ENCODE measurements at places on chromosomes 7 and 10.
A peak's percentile ranks its signal among the peaks of the same experiment; 100 is the strongest.

GRCh38 chr7:143147070-143147469, 15.2 kb downstream of the PIP start:
- DNase-seq = no peak

DNA sequence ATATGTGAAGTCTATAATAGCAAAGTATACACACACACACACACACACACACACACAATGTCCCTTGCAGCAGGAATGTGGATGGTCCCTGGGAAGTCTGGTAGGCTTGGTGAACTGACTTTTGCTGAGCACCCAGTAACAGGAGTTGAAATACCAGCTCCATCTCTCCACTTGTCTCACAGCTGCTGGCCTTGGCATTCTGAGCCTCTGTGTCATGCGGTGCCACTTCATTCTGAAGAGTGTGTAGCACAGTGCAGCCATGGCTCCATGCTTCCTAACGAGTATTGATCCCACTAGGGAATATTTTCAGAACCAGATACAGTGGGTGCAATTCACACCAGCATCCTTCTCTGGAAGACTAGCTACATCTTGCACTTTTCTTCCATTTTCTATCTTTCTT, 192.4 kb downstream of the ADARB2 start:
- DNase-seq = no peak

DNA sequence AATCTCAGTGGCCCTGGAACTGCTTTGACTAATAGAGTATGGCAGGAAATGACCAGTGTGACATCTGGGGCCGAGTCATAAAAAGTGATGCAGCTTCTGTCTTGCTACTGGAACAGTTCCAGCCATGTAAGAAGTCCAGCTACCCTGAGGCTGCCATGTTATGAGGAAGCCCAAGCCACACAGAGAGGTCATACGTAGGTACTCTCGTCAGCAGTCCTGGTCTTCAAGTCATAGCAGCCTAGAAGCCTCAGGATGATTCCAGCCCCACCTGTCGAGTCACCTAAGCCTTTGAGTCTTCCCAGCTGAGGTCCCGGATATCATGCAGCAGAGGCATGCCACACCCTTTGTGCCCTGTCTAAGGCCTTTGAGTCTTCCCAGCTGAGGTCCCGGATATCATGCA, 92.1 kb downstream of the PPP1R3C start:
- no peak for DNase-seq

DNA sequence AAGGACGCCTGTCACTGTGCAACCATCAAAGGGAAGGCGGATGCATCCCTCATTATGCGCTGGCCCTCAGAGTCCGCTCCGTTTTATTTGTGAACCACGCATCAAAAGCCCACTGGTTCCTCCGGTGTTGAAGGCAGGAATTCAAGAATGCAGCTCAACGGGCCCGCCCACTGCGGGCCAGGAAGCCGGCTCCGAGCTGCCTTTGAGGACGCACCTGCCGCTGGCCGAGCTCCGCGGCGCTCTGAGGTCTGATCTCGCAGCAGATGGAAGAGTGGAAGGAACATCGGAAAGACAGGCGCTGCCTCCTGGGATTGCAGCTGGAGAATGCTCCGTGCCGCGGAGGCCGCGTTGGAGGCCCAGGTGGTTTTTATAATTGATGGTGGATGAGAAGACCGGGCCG, 56.9 kb upstream of the ADGRA1 start:
- DNase-seq = no peak

GRCh38 chr7:84746353-84746752, 440.5 kb downstream of the SEMA3D start:
- DNase-seq = no peak

- DNase-seq = no peak
Measured at GRCh38 chr7:155269766-155270585, 27.7 kb upstream of the INSIG1 start.

DNA sequence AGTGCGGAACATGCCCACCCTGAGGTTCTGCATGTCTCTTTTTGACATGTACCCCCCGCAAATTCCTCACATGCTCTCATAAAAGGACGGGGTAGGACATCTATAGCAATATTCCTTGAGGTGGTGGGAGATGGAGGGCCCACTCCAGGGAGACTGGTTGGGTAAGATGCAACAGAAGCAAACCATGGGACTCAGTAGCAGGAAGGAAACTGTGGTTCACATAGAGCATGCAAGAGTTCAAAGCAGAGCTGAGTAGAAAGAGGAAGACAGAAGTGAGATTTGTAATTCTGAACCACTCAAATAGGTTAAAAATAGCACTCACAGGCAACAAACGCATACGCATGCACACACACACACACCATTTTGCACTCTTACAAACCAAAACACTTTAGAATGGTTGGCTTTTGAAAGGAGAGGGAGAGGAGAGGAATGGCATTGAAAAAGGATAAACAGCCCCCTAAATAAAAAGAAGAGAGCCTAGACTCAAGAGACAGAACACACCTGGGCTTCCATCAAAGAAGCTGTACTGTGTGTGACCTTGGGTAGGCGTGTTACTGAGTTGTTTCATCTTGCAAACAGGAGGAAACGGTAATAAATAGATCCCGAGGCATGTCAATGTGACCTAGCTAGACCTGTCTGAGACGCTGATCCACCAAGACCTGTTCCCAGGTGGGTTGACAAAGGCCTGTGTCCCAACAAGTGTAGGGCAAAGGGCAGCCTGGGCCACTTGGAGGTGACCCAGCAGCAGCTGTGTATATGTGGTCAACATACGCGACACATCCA, 77.6 kb upstream of the LRRC4 start:
- DNase-seq = no peak

DNA sequence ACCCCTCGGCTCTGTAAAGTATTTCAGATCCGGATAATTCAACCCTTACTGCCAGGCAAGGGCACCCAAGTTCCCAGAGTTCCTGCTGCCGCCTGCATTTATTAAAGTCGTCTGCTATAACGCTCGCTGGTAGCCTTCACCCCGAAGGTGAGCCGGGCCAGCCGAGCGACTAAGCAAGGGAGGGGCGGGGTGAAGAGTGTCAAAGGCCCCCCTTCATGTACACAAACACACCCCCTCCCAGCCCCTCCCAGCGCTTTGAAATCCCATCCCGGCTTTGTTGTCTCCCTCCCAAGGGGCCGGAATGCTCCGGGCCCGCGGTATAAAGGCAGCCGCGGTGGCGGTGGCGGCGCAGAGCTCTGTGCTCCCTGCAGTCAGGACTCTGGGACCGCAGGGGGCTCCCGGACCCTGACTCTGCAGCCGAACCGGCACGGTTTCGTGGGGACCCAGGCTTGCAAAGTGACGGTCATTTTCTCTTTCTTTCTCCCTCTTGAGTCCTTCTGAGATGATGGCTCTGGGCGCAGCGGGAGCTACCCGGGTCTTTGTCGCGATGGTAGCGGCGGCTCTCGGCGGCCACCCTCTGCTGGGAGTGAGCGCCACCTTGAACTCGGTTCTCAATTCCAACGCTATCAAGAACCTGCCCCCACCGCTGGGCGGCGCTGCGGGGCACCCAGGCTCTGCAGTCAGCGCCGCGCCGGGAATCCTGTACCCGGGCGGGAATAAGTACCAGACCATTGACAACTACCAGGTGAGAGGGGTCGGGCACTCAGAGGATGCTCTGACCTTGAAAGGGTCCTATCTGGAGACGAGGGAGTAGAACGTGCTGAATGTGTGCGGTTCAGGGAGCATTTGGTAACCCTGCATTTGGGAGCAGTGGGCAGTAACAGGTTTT, at the start of gene DKK1:
TSS of gene DKK1 (plus strand) at position 349 of the 889 bp plus-strand sequence. CDS start at position 503, 154 bp downstream.
- peak; percentile 80 for DNase-seq

DNA sequence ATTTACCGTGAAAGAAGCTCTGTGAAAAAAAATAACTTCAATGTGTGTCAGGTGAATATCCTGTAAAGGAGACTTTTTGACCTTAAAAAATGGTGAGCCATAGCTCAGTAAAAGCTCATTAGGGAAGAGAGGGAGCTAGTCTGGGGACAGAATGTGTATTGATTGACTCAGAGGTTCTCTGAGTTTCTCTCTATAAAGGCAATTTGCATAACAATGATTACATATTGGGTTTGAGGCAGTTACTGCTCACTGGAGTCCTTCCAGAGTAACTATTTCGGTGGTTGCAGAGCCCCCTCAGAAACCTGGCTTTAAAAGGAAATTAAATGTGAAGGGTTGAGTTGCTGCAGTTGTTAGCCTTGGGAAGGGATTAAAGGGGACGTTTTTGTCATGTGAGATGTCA, 181.6 kb downstream of the GALNT17 start:
- no peak for DNase-seq

DNA sequence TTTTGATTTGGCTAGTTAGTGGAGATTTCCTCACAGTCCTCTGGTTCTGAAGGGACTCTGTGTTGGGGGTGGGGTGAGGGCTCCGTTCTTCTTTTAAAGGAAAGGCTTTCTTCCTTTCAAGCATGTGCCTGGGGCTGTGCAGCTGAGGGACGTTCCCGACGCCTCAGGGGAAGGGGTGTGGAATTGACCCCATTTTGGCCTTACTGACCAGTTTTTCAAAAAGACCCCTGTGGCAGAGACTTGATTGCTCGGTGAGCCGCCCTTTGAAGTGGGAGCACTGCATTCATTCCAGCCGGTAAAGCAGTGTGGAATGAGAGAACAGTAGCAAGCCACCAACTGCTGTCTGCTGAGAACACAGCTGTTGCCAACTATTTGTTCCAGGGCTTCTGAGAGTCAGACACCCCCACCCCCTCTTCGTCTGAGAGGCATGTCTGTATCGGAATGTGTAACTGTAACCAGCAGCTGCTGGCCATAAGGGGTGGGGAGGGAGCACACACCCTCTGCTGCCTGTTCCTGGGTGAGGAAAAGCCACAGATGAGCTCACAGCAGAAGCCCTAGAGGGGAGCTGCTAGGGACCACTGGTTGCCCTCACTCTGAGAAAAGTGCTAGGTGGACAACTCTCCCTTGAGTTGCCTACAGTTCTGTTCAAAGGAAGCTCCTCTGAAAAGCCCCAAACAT, 33.2 kb downstream of the WBP1L start:
- peak; percentile 29 for DNase-seq

GRCh38 chr7:107277331-107277730, 108.5 kb downstream of the HBP1 start:
- DNase-seq = no peak

DNA sequence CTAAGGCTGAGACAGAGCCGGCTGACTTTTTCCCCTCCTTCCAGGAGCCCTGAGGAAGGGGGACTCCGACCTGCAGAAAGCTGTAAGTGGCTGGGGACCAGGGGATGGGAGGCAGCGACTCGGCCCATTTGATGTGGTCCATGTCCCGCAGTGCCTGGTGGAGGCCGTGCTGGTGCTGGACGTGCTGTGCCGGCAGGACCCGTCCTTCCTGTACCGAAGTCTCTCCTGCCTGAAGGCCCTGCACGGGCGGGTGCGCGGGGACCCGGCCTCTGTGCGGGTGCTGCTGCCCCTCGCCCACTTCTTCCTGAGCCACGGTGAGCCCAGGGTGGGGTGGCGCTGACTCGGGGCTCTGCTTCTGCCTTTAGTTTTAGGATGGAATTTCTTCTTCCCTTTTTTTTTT, 9.9 kb downstream of the AP5Z1 start:
- DNase-seq = no peak

DNA sequence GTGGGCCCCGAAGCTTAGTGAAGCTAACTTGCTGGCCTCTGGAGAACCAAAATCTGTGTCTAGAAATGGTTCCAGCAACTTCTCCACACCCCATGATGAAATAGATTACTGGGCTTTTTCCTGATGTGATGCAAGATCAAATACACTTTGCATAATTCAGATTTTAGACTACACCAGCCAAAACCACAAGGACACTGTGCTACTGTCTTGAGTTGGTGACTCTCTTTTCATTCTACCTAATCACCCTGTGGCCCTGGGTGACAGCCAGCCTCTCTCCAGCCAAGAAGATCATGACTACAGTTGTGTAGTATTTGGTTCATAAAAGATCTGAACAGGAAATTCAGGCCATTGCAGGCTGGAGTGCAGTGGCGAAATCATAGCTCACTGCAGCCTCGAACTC, 22.2 kb downstream of the AZGP1 start:
- DNase-seq = no peak

DNA sequence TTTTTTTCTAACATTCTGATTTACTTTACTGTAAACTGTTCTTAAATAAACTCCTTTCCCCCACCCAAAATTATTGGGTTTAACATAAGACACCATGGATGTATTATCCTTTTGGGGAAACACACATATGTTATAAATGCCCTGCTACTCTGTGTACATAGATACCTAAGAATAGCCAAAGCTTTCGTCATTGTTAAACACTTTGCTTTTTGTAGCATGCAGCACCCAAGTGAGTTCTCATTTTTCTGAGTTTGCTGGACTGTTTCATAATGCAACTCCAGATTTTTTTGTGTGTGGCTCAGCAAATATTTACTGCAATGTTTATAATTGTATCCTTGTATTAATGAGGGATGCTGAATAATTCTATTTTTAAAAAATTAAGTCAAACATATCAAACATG, 86.9 kb downstream of the VTI1A start:
- DNase-seq = no peak

- DNase-seq = no peak
Measured at GRCh38 chr7:41536873-41537665, 165.8 kb downstream of the INHBA start.

GRCh38 chr7:154927624-154928125, 75.2 kb downstream of the PAXIP1 start:
- peak; percentile 59 for DNase-seq

DNA sequence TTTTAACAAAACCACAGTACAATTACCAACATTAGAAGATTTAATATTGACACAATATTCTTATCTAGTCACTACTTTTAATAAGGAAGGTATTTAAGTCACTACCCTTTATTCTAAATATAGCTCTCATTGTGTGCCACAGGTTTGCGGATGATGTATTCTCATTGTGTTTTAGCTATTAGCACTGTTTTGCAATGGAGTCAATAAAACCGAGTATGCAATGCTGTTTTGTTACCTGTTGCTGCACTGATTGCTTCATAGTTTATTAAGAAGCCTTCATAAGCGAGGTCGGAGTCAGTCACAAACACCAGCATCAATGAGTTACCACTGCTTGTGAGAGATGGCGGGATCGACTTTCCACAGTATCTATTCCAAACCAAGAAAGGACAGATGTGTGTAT, 64.3 kb downstream of the CUBN start:
- no peak for DNase-seq

- DNase-seq = no peak
Measured at GRCh38 chr7:54802841-54803240, 43.8 kb upstream of the SEC61G start.

Measured in endothelial cell (in vitro differentiated cells).